Liver (tissue), 10 donors: ENCODE measurements at places on chromosomes 11 and 22. TPM values are rescaled to one million over a fixed set of nuclear protein-coding genes. Genes with fewer than 3 reads are reported as not detected.

GRCh38 chr11:88035271-88035670, 140.0 kb downstream of the RAB38 start:
- DNase-seq = no peak
- H3K27me3 ChIP-seq = no peaks in the 10 kb centered on the region
- H3K4me3 ChIP-seq = no peak overlapping the region
- H3K36me3 ChIP-seq = no peaks in the 10 kb centered on the region

DNA sequence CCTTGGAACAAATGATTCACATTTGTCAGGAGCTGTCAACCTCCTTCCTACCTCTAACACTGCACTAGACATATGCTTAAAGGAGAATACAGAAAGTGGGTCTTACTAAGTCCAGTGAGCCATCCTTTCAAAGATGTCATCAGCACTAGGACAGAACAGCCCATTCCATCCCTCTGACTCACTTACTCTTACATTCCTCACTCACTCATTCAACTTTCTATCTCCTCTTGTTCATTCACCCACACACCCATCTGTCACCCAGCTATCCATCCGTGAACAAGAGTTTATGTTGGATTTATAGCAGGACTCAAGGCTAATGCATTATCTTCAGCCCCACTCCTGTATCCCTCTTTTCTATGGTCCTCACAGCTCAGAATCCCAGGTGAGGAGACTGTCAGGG, 9.1 kb downstream of the INSC start:
- no peaks in the 10 kb centered on the region for H3K27me3 ChIP-seq
- no peak overlapping the region for H3K4me3 ChIP-seq
- no peaks in the 10 kb centered on the region for H3K36me3 ChIP-seq
- DNase-seq = no peak
- no peak overlapping the region for H3K27ac ChIP-seq

- H3K4me1 ChIP-seq = no peaks in the 10 kb centered on the region
- no peak overlapping the region for H3K4me3 ChIP-seq
- no peak overlapping the region for H3K27ac ChIP-seq
- H3K36me3 ChIP-seq = no peaks in the 10 kb centered on the region
Measured at GRCh38 chr11:60830478-60831142, 11.3 kb upstream of the CCDC86 start.

- no peaks in the 10 kb centered on the region for H3K27me3 ChIP-seq
- no peak overlapping the region for H3K27ac ChIP-seq
- no peaks in the 10 kb centered on the region for H3K4me1 ChIP-seq
- DNase-seq = no peak
- H3K4me3 ChIP-seq = no peak overlapping the region
- no peaks in the 10 kb centered on the region for H3K36me3 ChIP-seq
Measured at GRCh38 chr11:17594686-17595192, 47.7 kb downstream of the OTOG start.

The TH gene
- not detected for total RNA-seq
